ENCODE measurements at places on chromosomes 5 and 9.
A peak's percentile ranks its signal among the peaks of the same experiment; 100 is the strongest.

DNA sequence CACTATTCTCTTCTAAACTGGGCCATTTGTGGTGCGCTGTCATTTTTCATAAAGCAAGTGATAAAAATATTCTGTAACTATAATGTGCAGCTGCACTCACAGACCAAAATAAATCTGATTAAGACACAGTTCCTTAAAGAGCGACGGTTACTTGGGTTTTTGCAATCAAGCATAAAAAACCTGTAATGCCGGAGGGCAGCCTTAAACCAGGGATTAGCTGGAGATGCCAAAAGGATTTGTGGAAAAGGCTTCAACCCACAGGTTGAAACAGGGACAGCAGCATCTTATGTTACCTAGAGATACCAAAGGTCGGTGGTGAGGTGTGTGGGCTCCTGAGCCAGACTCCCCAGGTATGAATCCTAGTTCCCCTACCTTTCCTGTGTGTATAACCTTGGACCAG is 49.3 kb downstream of the CTNND2 start:
- no peak for DNase-seq

DNA sequence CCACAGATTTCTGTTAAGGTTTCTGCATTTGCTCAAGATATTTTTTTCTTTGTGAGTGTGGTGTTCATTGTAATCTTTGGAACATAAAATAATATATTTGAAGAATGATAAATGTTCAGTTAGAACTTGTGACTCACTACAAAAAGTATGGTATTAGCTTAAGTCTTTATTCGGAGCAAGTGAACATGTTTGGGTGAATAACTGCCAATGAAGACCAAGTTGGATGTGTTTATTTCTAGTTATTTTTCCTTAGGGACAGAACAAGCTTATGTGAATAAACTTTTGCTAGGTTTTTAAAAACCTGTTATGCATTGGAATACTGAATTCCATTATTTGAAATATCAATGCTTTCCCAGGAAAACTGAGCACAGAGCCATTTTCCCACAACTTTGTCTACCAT is 418.6 kb downstream of the SLCO4C1 start:
- DNase-seq = no peak

- peak; percentile 59 for DNase-seq
These were observed 265.8 kb downstream of the MLLT3 start for GRCh38 chr9:20356403-20357036.

- no peak for DNase-seq
These were observed 393.5 kb downstream of the DIRAS2 start for GRCh38 chr9:90249094-90249493.

DNA sequence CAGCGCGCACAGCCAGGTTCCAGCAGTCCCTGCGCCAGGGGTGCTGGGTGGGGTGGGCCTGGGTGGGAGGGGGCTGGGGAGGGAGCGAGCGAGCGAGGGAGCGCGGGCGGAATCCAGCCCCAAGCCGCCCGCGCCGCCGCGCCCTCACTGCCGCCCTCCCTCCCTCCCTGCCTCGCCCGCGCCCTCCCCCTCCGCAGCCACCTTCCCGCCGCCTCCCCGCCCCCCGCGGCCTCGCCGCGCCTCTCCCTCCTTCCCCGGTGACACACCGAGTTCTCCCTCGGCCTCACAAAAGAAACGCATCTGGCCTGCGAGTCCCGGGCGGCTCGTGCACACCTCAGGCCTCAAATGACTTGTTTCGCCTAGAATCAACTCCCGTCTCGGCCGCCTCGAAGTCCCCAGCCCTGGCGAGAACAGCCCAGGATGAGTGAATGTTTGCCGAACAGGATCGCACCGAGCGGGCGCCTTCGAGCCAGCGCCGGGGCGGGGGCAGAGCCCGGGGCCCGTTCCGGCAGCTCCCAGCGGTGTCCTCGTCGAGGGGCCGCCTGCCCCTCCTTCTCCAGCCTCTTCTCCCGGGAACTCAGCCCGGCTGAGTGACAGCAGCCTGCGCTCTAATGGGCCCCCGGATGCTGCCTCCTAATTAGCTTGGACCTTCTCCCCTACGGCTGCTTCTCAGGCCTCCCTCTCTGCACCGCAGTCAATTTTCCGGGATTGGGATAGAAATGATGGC is 371 bp upstream of the PITX1 start:
- DNase-seq = no peak

- DNase-seq = no peak
These were observed 616.2 kb downstream of the DNAH5 start for GRCh38 chr5:13328316-13328715.

DNA sequence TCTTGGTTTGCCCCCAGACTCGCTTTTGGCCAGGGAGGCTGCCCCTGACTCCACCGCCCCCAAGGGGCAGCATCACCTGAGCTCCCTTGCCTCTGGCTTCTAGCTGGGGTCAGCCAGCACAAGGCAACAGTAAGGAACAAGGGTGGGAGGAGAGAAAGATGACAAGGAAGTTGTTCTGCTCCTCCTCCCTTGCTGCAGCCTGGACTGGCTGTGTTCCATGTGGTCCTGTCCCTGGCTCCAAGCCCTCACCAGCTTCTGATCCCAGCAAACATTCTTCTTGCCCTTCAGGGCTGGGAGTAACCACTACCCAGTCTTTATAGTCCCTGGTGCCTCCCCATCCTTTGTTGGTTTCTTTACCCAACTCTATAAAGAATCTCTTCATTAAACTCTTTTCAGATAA is 100.3 kb upstream of the SPIN1 start:
- DNase-seq = no peak

- DNase-seq = no peak
These were observed 19.1 kb downstream of the TMEM245 start for GRCh38 chr9:109100543-109101201.

DNA sequence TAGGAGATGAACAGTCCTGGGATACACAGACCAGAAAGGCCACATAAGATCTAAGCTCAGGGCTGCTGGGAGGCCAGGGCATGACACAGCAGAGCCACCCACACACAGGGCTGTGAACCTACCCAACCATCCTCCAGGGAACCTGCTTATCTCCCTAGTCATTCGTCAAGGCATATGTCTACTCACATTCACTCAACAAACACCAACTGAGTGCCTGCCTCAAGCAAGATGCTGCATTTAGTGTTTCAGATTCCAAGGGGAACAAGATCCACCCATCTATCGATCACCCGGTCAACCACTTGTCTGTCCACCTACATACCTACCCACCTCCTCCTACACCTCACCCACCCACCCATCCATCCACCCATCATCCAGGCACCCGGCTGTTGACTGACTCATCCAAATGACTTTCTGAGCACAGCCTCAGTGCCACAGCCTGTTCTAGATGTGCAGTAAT is 1.9 kb downstream of the DPM2 start:
- DNase-seq = no peak

DNA sequence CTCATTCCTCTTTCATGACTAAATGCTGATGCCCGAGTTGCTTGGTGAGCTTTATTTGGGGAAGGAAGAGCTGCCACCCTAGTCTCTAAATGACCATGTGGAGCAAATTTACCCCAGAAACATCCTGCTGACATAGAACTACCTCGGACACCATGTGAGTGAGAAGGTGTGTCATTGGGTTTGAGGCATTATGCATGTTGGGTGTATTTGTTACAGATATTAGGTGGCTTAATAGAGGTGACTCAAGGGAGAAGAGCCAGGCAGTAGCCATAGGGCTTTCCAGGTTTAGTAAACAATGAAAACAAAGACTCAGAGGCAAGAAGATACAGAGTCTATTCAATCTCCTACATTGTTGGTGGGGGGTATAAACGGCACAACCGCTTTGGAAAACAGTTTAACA is 581.5 kb downstream of the CCDC171 start:
- no peak for DNase-seq

DNA sequence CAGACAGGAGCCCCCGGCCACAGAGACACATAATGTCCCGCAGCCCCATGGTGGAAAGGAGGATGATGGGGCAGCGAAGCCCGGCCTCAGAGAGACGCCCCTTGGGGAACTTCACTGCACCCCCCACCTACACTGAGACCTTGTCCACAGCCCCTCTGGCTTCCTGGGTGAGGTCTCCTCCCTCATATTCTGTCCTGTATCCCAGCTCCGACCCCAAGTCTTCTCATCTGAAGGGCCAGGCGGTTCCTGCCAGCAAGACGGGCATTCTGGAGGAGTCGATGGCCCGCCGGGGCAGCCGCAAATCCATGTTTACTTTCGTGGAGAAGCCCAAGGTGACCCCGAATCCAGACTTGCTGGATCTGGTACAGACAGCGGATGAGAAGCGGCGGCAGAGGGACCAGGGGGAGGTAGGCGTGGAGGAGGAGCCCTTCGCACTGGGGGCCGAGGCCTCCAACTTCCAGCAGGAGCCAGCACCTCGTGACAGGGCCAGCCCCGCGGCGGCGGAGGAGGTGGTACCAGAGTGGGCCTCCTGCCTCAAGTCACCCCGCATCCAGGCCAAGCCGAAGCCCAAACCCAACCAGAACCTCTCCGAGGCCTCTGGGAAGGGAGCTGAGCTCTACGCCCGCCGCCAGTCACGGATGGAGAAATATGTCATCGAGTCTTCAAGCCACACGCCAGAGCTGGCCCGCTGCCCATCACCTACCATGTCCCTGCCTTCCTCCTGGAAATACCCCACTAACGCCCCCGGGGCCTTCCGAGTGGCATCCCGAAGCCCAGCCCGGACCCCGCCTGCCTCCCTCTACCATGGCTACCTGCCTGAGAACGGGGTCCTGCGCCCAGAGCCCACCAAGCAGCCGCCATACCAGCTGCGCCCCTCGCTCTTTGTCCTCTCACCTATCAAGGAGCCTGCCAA is 8.9 kb downstream of the SYNPO start:
- DNase-seq = no peak

GRCh38 chr9:36191290-36191645 is 547 bp downstream of the CLTA start:
- no peak for DNase-seq

GRCh38 chr9:114869845-114870244 is 60.5 kb downstream of the TNFSF8 start:
- DNase-seq = no peak

DNA sequence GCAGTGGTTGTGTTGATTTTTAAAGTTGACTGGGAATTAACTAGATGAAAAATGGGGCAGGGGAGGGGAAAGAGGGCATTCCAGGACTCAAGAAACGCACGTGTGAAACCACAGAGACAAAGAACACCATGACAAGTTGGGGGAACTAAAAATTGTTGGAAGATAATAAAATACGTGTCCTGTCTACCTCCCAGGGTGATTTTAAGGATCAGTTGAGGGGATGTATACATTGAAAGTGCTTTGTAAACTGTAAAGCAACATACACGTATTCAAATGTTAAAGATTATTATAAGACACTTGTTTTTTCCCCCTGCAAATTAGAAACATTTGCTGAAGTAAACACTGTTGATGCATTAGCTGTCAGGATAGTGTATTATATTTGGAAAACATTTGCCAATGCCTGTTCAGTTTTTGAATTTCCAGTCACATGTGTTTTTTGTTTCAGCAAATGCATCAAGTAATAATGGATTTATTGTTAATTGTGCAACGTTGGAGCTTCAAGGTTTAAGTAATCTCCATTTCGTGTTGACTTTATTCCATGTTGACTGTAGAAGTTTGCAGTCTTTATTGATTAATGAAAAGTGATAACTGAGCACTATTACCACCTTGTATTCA is 412.7 kb downstream of the ACTL7B start:
- DNase-seq = peak; percentile 24

GRCh38 chr9:134205672-134206310 is 41.4 kb upstream of the RNU6ATAC start:
- peak; percentile 9 for DNase-seq

- no peak for DNase-seq
These were observed 111.7 kb upstream of the MSX2 start for GRCh38 chr5:174612686-174613085.

GRCh38 chr5:172421-172820 is 18.9 kb upstream of the LRRC14B start:
- DNase-seq = no peak

DNA sequence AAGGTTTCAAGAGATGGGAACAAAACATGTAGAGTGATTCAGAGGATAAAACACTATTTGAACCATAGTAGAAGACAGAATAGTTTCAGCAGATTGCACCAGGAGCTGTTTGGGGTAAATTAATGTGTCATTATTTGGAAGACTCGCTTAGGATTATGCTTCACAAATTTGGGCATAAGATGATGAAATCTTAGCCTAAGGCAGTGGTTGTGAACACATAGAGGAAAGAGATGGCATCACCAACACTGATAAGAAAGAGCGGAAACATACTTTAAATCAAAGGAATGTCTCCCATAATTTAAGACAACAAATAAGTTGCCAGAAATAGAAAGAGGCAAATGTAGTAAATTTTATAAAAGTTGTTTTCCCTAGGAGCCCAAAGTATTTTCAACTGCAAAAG is 66.1 kb upstream of the TBCA start:
- DNase-seq = no peak

- no peak for DNase-seq
These were observed 210.7 kb upstream of the DMRT1 start for GRCh38 chr9:630817-631216.

DNA sequence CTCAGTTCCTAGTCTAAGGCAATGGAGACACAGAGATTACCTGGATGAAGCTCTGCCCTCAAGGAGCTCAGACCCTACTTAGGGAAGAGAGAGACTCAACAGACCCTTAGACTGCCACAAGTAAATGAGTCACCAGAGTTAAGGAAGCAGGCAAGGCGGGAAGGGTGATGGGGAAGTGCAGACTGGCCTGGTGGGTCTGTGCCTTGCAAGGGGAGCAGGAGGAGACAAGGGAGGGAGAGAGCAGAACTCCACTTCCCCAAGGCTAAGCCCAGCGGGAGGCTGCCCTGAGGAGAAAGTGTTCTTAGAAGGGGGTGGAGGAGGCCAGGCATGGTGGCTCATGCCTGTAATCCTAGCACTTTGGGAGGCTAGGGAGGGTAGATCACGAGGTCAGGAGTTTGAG is 83.7 kb downstream of the HRH2 start:
- DNase-seq = no peak

- DNase-seq = no peak
These were observed 1.4 kb downstream of the TMEFF1 start for GRCh38 chr9:100474082-100474923.

GRCh38 chr9:133342069-133342406 is 5.9 kb downstream of the MED22 start:
- DNase-seq = no peak

- peak; percentile 23 for DNase-seq
These were observed 93.2 kb downstream of the ZFAND5 start for GRCh38 chr9:72271613-72272478.

DNA sequence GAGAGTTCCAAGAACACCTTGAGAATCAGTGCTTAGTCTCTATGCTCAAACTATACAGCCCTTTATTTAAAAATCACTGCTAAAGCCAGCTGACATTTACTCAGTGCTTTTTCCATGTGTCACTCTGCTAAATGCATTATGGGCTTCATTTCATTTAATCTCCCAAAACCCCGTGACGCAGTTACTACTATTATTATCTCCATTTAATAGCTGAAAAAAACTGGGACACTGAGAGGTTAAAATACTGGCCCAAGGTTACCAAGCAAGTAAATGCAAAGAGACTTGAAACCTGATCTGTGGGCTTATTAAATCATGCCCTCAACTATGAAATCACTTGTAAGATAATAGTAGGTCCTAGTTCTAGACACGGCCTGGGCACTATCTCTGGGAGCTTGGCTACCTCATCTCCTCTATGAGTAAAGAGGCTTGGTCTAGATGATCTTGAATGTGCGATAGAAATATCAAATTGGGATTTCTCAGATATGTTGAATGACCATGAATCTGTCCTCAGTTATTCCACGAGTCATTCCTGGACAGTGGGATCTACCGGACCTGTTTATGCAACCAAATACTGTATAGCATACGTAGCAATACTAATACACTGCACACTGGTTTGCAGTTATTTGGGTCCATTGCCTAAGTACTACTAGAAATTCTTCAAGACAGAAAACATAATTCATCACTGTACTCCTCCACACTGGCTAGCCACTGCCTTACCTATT is 32.3 kb downstream of the MARCHF11 start:
- DNase-seq = no peak

All from GM04504 (cell line).